ENCODE measurements at places on chromosomes 13 and 19. TPM values are rescaled to one million over a fixed set of nuclear protein-coding genes. Genes with fewer than 3 reads are reported as not detected.

GRCh38 chr19:3668331-3669081 lies 31.8 kb downstream of the PIP5K1C start:
- H3K27ac ChIP-seq, result no peak overlapping the region
- peaks cover 5% of the 10 kb centered on the region for H3K36me3 ChIP-seq
- no peaks in the 10 kb centered on the region for H3K27me3 ChIP-seq
- no peak overlapping the region for H3K4me3 ChIP-seq

GRCh38 chr13:50867637-50867945 lies 24.1 kb upstream of the DLEU7 start:
- no peak overlapping the region for H3K4me3 ChIP-seq
- no peak overlapping the region for H3K27ac ChIP-seq
- peaks cover 5% of the 10 kb centered on the region for H3K27me3 ChIP-seq
- no peaks in the 10 kb centered on the region for H3K4me1 ChIP-seq
- no peaks in the 10 kb centered on the region for H3K36me3 ChIP-seq
- DNase-seq, result no peak

DCLK1 gene
- not detected for total RNA-seq

ZNF98 gene
- total RNA-seq, result not detected

DNA sequence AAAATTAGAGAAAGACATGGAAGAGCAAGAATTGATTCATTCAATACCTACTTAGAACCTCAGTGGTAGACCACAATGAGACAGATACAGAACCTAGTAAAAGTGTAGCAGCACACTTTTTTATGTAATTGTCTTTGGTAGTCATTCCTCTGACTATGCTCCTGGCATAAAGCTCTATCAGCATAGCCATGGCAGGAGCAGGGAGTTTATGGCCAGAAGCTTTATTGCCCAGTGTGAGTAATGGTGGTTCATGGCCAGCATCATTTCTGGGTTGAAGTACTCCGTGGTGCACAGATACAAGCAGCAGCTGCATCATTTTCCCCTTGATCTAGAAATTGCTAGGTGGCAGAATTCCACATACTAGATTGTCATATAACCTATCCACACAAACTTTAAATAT lies 352.6 kb downstream of the TBC1D4 start:
- no peak overlapping the region for H3K27ac ChIP-seq
- no peaks in the 10 kb centered on the region for H3K4me1 ChIP-seq
- no peaks in the 10 kb centered on the region for H3K36me3 ChIP-seq
- no peak for DNase-seq
- H3K4me3 ChIP-seq, result no peak overlapping the region

FARSA gene
- 110 TPM for total RNA-seq

PSPN gene
- total RNA-seq, result 1.6 TPM

CCDC61 gene
- total RNA-seq, result 28.4 TPM

CEACAM20 gene
- total RNA-seq, result not detected

All from activated CD4-positive, alpha-beta memory T cell treated with anti-CD3 and anti-CD28 coated beads for 36 hours (primary cell).